Activated CD8-positive, alpha-beta memory T cell treated with anti-CD3 and anti-CD28 coated beads for 1 hour (primary cell): ENCODE measurements at places on chromosomes 2 and 18.

- no peak for DNase-seq
Measured at GRCh38 chr18:61896118-61896517, 3.3 kb upstream of the RNF152 start.

DNA sequence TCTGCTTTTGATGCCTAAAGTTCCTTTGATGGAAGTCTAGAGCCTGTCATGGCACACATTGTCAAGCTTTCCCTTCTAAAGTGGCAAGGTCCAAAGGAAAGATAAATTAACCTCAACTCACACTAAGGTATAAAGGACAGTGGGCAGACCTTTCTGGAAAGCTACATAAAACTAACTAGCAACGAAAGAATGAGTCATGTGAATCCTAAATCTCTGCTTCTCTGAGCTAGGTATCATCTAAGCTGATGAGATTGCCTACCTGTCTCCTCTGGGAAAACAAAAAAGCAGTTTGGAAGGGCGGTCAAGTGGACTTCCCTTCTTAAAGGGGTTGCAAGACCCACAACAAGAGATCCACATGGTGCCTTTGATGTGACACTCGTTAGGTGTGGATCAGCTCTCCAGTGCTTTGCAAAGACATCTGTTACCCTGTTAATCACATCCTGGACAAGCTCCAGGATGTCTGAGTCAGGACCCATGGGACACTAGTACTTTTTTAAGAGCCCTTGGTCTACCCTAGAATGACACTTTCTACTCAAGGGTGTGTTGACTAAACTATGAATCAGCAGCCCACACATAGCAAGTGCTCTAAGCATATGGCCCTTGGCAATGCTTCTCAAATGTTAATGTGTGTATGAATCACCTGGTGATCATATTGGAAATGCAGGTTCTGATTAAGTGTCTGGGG is 173.5 kb downstream of the ALK start:
- DNase-seq: no peak

- no peak for DNase-seq
Measured at GRCh38 chr2:214695789-214696188, 113.7 kb downstream of the BARD1 start.

DNA sequence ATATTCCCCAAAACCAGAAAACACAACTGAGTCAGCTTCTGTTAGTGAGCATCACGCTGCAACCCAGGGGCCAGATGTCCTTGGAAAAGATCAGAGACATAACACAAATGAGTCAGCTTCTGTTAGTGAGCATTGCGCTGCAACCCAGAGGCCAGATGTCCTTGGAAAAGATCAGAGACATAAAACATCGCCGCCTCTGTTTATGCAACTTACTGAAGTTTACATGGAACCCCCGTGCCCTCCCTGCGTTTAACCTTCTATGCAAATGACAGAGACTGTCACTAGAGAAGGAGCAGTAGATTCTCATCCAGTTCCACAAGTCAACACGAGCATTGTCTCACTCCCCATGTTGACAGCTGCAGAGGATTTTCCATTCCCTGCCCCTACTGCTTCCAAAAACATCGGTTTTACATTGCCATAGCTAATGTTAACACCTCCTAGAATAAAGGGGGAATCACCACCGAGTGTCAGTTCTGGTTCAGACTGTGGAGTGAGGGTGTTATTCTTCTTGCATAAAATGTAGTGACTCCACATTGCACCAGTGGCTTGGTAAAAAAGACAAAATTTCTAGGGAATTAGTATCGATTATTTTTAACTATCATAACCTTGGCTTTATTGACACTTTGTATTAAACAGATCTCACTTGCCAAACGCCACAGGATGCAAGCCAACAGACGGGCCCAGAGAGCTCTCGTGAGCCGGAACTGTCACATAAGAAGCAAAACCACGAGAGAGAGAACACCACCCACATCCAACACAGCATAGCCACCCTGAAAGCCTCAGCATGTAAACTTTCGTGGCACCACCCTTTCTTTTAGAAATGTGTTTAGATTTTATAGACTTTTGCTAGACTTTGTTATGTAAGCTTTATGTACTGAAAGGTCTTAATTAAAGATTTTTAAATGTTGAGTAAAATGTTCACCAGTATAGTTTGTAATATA is 87.7 kb downstream of the SH3YL1 start:
- DNase-seq: no peak

DNA sequence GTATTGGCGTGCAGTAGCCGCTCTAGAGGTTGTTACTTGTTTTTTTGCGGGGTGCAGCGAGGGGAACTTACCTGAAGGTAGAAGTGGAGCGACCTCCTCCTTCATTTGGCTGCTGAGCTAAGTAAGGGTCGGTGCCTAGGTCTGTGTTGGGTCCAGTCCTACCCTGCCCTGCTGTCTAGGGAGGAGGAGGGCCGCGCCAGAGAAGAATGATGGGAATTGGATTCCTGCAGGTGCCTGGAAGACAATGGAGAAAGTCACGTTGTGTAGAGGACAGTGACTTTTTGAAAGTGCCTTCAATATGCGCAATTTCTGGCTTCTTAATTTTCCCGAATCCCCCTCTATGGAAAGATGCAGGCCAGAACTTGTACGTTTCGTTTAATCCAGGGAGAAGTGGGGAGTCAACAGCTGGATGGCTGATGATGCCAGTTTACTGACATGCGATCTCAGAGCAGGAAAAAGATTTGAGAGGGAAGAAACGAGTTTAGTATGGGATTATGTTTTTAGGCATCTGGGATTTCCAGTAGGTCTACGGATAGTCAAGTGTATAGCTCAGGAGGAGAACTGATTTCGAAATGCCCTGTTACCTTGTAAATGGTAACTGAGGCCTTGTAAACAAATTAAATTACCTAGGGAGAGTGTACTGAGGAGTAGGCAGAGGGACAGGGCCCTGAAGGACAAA is 653 bp downstream of the MRPS9 start:
- no peak for DNase-seq

DNA sequence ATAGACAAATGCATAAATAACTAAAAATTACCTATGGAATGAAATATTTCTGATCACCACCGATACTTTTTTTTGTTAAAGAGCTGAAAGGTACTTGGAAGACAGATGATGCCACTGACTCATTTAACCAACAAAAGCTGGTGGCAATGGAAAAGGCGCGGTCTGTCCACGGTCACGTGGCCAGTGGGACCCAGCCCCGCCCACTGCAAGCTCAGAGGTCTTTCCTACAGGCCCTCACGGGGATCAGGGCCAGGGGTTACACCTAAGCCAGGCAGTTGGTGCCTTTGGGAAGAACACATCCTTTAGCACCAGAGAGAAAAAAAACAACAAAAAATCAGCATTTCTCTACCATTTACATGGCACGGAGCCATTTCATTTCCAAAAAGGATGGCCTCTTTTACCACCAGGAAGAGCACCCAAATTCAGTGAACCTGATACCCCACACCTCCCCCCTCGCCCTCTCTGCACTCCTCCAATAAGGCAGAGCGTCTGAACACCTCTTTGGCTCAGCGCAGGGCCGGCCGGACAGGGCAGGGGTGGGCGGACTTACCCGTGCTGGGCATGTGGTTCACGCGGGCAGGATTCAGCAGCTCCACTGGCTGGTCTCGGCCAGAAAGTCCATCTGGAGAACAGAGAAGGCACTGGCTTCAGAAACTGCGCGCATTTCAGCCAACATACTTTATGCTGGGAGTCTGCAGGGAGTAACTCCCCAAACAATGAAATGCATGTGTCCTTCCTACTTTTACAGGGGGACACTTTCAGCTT is 164.6 kb downstream of the HDAC4 start:
- DNase-seq: no peak

DNA sequence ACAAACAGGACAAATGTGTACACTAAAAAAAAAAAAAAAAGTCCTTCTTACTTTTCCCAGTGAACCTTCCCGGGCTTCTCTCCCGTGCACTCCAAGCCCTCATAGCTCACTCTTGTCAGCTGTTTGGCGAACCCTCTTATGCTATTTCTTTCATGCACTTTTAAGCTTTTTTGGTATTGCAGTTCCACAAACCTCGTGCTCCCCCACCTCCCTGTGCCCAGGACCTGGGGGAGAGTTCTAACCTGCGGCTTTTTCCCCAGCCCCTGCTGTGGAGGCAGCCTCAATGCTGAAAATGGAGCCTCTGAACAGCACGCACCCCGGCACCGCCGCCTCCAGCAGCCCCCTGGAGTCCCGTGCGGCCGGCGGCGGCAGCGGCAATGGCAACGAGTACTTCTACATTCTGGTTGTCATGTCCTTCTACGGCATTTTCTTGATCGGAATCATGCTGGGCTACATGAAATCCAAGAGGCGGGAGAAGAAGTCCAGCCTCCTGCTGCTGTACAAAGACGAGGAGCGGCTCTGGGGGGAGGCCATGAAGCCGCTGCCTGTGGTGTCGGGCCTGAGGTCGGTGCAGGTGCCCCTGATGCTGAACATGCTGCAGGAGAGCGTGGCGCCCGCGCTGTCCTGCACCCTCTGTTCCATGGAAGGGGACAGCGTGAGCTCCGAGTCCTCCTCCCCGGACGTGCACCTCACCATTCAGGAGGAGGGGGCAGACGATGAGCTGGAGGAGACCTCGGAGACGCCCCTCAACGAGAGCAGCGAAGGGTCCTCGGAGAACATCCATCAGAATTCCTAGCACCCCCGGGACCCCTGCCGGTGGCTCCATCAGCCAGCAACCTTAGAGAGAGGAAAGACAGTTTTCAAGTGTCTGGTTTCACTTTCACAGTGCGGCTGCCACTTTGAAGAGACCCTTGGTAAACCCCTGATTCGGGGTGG is 826 bp downstream of the KCNE4 start:
- no peak for DNase-seq

GRCh38 chr2:46377101-46377581 is 79.9 kb downstream of the EPAS1 start:
- DNase-seq: no peak

DNA sequence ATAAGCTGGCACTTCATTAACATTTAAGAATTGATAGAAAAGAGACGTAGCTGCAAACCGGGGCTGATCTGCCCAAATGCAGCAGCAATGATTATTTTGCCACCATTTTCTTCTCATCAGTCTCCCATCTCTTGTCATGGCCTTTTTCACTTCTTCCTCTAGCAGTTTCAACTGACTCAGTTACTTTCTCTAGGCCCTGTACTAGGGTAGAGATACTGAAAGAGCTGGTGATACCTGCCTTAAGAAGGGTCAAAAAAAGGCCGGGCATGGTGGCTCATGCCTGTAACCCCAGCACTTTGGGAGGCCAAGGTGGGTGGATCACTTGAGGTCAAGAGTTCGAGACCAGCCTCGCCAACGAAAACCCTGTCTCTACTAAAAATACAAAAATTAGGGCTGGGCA is 127.4 kb downstream of the LTBP1 start:
- DNase-seq: no peak

DNA sequence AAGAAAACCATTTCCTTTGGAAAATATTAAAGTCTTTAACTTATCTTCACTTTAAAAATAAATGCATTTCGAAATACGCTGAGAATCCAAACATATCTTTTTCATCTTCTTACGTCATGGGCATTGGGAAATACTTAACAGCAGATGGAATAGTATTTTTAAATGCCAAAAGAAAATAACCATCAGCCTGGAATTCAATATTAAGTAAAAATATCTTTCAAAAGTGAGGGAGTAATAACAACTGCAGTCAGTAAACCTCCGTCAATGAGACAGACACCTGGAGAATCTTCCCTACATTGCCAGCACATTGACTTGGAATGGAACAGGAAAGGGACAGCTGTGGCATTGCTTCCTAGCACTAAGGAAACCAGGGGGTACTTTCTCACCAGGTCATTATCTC is 290.4 kb upstream of the TNP1 start:
- DNase-seq: no peak

- DNase-seq: no peak
Measured at GRCh38 chr2:70111752-70112591, 24.7 kb downstream of the PCBP1 start.

GRCh38 chr2:201813996-201814760 is 7.8 kb downstream of the CDK15 start:
- no peak for DNase-seq

DNA sequence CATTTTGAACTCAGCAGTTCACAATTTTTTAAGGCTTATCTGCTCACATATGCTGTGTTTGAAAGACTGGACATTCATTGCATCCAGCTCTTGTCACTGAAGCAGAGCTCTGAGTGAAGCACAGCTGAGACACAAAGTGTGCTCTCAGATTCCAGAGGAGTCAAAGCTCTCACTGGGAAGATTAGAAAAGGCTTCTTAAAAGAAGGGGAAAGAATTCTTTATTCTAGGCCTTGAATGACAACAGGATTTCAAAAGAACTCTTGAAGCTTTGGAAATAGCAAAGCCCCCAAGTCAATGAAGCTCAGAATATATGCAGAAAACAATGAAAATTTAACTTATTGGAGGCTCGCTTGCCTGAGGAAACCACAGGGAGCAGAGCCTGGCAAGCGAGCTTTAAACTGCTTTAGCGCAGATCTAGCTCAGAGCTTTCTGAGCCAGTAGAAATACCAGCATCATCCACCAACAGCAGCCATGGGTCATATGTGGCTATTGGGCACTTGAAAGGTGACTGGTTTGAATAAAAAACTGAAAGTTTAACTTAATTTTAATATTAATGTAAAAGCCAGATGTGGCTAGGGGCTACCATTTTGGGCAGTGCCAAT is 369.7 kb downstream of the OSR1 start:
- no peak for DNase-seq

DNA sequence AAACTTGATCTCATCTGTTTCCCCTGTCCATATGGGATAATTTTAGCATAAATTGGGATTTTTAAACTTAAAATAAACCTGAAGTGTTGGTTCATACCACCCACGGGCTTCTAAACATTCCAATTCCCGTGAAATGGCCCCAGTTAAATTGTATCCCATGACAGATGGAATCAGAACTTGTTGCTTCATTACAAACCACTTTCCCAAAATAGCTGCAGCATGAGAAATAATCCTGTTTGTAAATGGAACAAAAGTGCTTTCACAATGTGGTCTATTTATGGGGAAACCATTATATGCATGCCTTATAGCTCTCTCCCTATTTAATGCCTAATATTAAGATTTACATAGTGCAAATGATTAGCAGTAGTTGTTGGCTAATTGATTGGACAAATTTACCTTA is 15.9 kb downstream of the SCG2 start:
- DNase-seq: no peak

GRCh38 chr2:222606306-222606705 is 49.6 kb downstream of the FARSB start:
- DNase-seq: no peak

DNA sequence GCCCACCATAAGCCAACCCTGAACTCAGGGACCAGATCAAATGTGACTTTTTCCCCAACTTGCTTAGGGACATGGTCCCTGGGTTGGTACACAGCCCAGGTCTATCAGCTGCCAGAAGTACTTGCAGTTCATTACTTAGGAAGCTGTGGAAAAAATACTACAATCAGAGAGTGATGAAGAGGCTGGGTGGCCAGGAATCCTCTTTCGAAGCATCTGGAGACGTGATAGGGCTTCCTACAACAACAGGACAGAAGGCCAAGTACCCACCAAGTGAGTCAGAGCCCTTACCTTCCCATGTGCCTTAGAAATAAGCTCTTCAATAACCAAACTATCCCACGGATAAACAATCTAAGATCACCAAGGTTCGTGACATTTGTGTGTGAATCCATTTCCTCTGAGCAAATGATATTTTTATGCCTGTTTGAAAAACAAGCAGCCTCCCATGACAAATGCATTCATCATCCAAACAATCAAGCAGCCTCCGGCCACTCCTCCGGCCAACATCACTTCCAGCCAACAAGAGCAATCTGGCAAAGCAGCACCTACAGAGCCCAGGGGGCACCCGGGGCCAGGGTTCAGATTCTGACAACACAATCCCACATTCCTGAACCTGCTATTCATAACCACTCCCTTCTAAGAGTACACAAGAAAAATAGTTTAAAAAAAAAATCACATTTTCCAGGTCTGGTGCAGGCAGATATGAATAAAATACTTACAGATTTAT is 26.4 kb downstream of the TBC1D8 start:
- no peak for DNase-seq
